ENCODE measurements at places on chromosomes 1 and 21.

- no peak for DNase-seq
Measured at GRCh38 chr1:2460203-2460602, 15.9 kb upstream of the PLCH2 start.

GRCh38 chr21:23093259-23093658, 2095.1 kb downstream of the NCAM2 start:
- DNase-seq, result no peak

DNA sequence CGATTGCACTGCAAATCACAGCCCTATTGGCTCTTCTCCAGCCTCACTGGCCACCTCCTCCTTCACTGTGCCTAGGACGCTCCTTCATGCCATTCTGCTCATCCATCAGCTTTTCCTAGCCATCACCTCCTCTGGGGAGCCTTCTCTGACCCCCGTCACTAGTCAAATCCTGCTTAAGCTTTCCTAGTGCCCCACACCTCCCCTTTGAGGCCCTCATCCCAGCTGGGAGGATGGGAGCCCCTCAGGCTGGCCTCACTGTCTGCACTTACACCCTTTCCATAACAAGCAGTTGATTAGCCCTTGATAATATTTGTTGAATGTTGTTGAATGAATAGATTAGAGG, 50.7 kb downstream of the KLHDC7A start:
- no peak for DNase-seq

GRCh38 chr1:206955476-206956451, 9.5 kb upstream of the PIGR start:
- no peak for DNase-seq

DNA sequence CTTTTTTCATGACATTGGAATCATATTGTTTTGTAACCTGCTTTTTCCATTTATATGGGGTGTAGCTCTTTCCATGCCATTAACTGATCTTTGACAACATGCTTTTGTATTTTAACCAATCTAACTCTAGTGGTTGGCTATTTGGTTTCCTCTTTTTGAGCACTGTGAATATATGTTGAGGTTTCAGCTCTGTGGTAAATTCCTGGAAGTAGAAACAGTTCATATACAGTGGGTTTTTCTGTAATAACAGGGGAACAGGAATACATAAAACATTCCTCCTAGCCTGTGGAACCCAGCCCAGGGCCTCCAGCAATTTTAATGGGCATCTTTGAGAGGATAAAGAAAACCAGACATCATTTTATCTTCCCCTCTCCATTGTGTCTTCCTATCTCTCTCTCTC, 17.4 kb downstream of the AZIN2 start:
- no peak for DNase-seq

GRCh38 chr1:108192581-108192980, 7.6 kb downstream of the SLC25A24 start:
- DNase-seq, result no peak

DNA sequence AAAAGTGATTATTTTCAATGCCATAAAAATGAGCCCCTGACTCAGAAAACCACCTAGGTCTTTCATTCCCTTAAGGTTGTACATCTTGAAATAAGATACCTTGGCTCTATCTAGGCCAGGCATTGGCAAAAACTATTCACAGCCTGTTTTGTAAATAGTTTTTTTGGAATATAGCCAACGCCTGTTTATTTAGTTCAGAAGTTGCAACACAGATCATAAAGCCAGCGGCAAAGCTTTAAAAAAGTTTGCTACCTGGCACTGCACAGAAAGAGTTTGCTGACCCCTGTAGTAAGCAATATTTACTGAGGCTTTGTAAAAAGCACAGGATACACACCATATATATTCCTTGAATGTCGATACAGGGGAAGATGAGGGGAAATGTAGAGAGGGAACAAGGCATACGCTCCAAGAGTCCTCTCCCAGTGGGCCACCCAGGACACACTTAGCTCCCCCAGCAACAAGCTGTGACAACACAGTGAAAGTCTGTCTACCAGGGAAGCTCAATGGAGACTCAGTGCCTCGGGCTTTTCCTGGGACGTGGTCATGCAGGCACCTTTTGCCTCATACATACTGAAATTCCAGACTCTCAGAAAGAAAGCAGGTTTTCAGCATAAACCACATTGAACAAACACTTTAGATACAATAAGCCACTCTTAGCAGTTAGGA, 20.5 kb downstream of the TARBP1 start:
- DNase-seq, result no peak

GRCh38 chr1:176183618-176184017, 23.5 kb downstream of the COP1 start:
- DNase-seq, result no peak

DNA sequence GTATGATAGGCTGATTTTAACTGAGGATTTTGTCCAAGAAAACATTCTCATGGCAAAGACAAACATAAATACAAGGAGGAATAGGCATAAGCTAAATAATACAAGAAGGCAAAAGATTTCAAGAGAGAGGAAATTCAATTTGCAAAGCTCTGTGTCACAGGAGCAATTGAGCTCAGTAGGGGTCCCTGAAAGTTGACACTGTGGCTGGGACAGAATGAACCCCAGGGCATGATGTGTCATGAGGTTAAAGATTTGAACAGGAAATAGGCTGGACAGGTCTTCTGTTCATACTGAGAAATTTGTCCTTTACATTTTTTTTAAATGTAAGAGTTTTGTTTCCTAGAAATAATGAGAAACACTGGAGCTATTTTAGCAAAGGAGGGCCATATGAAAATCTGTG, 555.4 kb upstream of the NEGR1 start:
- DNase-seq, result no peak

DNA sequence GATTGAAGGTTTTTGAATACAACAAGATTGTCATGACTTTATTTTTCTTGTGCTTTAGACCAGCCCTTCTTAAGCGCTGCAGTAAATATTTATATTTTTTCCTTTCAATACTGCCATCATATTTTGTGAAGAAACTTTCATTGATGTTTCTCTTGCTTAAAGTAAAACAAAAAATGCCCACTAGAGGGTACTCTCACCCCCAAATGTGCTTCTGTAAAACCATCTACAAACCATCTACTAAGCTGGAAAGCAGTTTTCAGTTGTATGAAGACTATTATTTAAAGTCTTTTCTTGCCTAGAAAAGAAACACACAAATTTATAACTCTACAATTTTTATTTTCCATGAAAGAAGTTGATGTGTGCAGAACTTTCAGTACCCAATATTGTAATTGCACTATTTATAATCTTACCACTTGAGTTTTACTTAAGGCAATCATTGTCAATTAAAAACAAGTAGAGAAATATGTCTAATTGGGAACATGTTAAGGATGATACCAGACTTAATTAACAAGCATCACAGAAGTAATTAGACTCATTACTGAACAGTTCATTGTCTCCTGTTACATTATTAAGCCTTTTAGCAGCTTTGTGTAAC, 10.7 kb downstream of the LEPR start:
- peak; percentile 12 for DNase-seq

DNA sequence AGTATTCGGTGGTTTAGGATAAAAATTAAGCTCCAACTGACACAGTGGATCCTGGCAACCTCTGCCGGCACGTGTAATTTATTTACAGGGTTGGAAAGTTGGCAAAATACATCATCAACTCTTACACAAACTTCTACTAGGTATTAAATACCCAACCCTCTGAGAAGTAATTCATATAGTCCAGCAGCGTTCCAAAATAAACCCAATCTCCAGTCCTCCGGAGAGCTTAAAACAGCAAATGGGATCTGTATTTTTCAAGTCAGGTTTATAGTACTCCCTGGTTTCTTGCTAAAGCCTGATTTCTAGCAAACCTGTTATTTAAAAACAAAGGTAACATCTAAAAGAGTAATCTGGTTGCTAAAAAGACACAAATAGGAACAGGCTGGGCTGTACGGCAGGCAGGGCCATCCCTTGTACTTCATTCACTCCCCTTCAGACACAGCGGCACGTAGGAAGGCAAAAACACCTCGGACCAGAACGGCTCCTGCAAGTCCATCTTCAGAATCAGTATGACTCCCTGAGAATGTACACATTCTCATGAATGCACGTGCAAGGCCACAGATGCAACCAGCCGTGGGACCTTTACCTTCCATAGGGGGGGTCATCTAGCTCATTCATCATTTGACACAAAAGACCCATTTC, 8.6 kb downstream of the GLIS1 start:
- DNase-seq, result no peak

All from NCI-H2107 (cell line).